Bronchus fibroblast of lung (primary cell): ENCODE measurements at places on chromosomes 7 and 10. TPM values are rescaled to one million over a fixed set of nuclear protein-coding genes. Genes with fewer than 3 reads are reported as not detected.

C10orf67 gene
- under 0.01 TPM in 1 of 2 replicates, not detected in the other for total RNA-seq

C10orf143 gene
- total RNA-seq, result 1.0 and 1.7 TPM in 2 replicates

LLCFC1 gene
- total RNA-seq, result not detected in 2 replicates

USP6NL gene
- 8.9 and 9.2 TPM in 2 replicates for total RNA-seq

NKX2-3 gene
- total RNA-seq, result not detected in 2 replicates

STEAP1B gene
- total RNA-seq, result 23.0 and 24.7 TPM in 2 replicates

GBX1 gene
- not detected in 2 replicates for total RNA-seq

ENO4 gene
- under 0.01 and 0.17 TPM in 2 replicates for total RNA-seq

PSMA2 gene
- 95.0 and 113 TPM in 2 replicates for total RNA-seq

CTAGE4 gene
- total RNA-seq, result 0.59 and 1.0 TPM in 2 replicates
